Activated naive CD4-positive, alpha-beta T cell treated with anti-CD3 and anti-CD28 coated beads, Interleukin-2, amount 50 U/mL, for 72 hours (primary cell): ENCODE measurements at places on chromosomes 4 and X. TPM values are rescaled to one million over a fixed set of nuclear protein-coding genes. Genes with fewer than 3 reads are reported as not detected.

DNA sequence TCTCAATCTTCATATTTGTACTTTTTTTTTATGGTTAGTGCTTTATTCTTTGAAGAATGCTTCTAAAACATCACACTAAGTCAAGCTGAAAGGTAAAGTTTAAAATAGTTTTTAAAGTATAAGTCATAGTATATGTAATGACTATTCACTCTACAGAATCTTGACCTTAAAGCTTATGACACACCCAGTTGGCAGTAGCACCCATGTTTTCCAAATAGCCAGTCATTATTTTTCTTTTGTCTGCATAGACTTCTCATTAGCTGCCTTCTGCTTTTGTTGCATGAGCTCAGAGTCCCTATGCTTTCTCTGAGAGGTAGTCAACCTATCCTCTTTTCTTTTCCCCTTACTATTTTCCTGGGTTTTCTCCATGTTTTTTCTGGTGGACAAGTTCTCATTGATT is 231.5 kb downstream of the PCDH18 start:
- no peak for DNase-seq

DNA sequence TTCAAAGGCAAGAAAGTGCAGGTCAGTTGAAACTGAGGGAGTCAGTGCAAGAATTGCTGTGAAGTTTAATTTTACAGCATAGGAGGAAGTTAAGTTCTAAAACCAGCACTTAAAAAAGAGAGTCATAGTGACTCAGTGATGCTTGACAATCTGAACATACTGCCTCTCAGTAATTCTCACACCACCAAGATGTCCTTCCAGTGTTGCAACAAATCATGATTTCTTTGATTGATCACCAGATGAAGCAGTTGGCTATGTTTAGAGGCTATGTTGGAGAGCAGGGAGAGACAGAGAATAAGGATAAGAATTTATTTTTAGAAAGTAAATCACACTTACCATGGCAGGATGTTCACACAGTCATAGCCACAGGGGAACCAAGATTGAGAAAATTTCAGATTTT is 13.2 kb downstream of the TRIM2 start:
- DNase-seq, result no peak

DNA sequence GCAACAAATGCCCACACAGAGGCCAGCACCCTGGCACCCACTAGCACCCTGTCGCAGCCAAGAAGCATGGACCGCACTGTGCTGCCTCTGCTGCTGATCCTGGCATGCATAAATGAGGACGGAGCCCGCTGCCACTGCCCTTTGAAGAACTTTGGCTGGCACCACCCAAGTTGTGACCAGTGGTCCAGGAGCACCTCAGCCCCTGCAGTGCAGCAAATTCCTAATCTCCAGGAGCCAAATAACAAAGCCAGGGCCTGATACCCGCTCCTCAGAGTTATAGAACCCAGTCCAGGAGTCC is 807.2 kb downstream of the GLUD2 start:
- DNase-seq, result no peak

Gene GYG2
- not detected for total RNA-seq

- DNase-seq, result no peak
These were observed 8.0 kb upstream of the ODAPH start for GRCh38 chr4:75547647-75548387.

DNA sequence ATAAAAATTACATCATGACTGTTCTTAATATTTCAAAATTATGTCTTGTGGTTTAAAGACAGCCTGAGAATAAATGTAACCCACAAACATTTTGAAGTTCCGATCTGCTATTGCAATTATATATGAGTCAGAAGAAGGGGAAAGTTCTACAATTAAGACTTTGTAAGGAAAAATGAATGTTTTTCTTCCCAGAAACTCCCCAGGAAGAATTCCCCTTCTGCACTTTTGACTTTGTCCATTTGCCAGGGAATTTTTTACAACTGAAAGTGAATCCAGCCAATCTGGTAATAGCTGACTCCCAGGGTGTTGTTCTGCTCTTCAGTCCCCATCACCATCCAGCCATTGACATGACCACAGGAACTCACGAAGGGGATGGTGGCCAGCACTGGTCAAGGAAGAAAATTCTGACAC is 61.6 kb upstream of the NOCT start:
- DNase-seq, result no peak

Gene GLA
- 98.2 TPM for total RNA-seq

GRCh38 chr4:111718763-111719559 is 426.3 kb upstream of the FAM241A start:
- no peak for DNase-seq

- no peak for DNase-seq
These were observed 51.7 kb downstream of the RPGR start for GRCh38 chrX:38275615-38276014.

GRCh38 chrX:112643721-112644120 is 36.0 kb downstream of the LHFPL1 start:
- DNase-seq, result no peak

DNA sequence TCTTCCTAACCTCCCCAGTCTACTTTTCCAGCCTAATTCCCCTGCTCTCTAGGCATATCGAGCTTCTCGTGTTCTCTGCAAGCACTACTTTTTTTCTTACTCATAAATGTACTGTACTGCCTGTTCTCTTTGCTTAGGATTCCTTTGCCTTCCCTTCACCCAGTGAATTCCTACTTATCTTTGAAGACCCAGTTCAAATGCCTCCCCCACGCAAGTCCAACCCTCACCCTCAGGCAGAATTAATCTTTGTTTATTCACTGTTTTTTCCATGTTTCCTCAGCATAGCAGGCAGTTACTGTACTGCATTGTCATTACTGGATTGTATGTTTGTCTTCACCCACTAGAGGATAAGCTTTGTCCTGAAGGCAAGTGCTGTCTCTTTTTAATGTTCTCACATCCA is 287.7 kb downstream of the BMPR1B start:
- no peak for DNase-seq

- no peak for DNase-seq
These were observed 15.2 kb downstream of the SEPTIN11 start for GRCh38 chr4:76964769-76965168.

Gene SLC6A8
- 0.16 TPM for total RNA-seq

DNA sequence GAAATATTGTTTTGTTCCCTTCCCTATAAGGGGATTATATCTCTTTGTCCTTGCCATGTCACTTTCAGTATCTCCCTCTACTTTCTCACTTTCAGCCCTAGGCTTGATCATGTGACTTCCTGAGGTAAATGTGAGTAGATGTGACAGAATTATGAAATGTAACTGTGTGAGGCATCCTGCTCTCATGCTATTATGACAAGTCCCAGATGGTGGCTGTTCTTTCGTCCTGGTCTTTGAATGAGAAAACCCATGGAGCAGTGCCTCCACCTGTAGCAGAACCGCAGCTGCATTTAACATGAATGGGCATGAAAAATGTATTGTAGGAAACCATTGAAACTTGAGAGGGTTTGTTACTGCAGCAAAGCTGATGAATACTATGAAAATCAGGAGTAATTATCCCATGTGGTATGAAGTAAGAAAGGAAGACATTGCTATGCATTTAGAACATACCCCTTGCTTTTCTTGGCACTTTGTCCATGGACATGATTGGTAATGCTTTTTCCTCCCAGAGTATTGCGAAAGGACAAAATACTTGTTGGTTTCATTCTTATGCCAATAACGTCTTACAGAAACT is 202.2 kb upstream of the GPRIN3 start:
- no peak for DNase-seq

Gene PAGE5
- not detected for total RNA-seq

DNA sequence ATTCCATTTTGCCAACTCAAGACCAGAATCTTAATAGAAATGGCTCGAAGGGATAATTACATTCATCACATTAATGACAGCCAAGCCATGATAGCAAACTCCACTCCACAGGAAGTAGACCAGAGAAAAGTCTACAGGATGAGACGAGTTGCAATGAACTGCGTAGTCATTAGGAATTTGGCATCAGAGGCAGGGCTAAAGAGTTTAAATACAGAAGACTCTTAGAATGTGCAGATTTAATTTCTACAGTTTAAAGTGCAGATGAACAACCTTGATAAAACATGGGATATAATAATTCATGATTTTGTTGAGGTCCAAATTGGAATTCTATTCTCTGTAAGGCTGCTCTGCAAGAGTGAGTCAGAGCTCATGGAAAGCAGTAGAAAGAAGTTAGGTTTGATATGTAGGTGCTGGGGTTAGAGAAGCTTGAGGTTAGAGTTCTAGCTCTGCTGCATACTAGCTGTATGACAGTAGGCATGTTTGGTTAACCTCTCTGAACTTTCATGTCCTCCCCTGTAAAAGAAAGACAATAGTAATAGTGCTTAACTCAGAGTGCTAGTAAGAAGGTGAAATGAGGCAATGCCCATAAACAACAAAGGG is 32.2 kb downstream of the LNX1 start:
- DNase-seq, result no peak

Gene PNMA3
- total RNA-seq, result 3.3 TPM

DNA sequence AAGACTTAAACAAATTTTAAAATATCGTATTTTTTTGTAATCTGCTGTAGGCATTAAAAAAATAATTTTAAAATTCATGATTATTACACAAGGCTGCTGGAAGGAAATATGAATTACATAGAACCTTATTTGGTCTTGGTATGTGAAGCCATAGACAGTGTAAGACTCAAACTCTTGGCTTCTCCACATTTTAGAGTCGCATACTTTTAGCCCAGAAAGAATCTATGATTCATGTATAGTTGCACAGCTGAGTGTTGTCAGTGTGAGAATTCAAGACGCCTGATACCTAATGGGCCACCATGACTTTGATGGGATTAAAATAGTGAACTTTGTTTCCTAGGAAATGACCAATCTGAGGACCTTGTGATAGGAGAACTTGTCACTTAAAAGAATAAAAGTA is 1.4 kb downstream of the INTU start:
- no peak for DNase-seq

Gene MAGEH1
- total RNA-seq, result 24.3 TPM

DNA sequence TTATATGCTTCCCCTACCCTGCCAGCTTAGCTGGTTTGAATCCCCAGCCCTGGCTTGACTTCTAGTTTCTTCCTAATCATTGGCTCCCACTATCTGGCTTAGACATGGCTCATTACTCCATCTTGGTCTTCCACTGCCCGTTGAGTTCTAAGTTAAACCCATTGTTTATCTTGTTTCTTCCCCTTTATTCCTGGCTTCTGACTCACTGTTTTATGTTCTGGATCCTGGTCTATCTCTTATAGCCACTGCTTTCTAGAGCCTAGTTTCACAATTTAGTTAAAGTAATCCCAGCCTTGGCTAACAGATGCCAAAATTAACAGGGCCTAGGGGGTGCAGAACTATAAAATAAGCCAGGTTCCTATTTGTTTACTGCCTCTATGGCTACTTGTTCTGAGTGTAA is 120.9 kb downstream of the ARHGEF9 start:
- DNase-seq, result no peak

Gene TLR10
- total RNA-seq, result not detected

Gene USP26
- total RNA-seq, result not detected

DNA sequence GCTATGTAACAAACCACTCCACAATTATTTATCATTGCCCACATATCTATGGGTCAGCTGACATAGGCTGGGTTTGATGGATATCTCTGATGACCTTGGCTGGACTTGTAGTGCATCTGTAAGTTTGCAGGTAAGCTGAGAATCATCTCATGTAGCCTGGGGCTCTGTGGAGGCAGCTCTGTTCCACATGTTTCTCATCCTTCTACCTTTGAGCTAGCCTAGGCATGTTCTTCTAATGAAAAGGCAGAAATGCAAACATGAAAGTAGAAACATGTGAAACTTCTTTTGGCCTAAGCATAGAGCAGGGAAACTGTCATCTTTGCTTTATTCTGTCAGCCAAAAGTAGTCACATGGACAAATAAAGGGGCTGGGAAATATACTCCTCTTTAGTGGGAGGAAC is 18.2 kb downstream of the MRPL1 start:
- no peak for DNase-seq

Gene ANXA10
- total RNA-seq, result not detected

Gene TAB3
- total RNA-seq, result 19.5 TPM

Gene SLITRK4
- not detected for total RNA-seq

- peak; percentile 6 for DNase-seq
These were observed 356.1 kb downstream of the HNRNPD start for GRCh38 chr4:82017680-82018079.

- DNase-seq, result peak; percentile 28
These were observed 170.7 kb downstream of the SLIT2 start for GRCh38 chr4:20422398-20422797.

DNA sequence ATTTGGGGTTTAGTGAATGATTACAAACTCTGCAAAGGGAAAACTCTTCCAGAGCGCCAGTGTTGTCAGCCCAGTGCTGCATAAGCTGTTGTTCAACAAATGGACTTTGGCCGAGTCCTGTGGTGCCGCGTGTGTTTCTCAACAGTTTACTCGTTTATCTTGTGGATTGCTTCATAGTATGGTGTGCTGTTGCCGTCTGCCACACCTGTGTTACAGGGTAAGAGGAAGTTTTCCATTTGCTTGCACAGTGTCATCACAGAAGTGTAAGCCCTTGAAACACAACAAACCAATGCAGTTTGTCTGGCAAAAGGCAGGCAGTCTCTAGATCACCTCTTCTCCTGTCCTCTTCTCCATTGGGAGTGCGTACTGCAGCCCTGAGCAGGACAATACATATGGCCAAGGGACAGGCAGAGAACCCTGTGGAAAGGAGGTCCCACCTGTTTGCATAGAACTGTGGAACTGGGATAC is 66.3 kb downstream of the DCUN1D4 start:
- DNase-seq, result no peak

Gene EIF2S3
- 232 TPM for total RNA-seq

GRCh38 chrX:1450361-1451161 is 2.1 kb downstream of the ASMTL start:
- DNase-seq, result peak; percentile 54

DNA sequence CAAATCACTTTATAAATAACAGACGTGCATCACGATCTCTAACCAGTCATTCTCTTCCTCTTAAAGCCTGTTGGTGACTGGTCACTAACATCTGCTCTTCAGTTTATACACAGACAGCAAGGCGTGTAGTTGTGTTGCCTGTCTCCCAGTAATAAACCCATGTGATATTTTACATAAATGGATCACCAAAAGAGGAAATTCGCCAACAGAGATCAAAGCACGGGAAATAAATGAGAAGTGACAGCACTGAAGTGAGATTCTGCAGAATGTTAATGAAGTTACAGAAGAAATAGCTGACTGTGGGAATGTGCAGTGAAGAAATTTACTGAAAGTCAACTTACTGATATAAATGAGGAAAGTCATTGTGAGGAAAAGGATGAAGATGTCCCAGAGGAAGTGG is 47.0 kb downstream of the AFF1 start:
- DNase-seq, result no peak

GRCh38 chrX:13007519-13008188 is 32.7 kb downstream of the TMSB4X start:
- no peak for DNase-seq

Gene RAI2
- total RNA-seq, result 0.29 TPM

DNA sequence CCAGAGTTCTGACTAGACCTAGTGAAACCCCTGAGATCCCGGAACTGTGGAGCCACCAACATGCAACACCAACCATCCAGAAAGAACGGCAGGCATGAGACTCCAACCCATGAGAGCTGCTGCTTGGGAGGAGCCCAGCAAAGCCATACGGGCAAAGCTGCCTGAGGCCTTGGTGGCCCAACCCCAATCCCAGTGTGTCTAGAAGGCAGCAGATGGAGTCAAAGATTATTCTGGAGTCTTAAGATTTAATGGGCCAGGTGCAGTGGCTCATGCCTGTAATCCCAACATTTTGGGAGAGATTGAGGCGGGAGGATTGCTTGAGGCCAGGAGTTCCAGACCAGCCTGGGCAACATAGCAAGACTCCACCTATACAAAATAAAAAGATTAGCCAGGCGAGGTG is 49.2 kb upstream of the PDK3 start:
- no peak for DNase-seq

Gene SOX3
- not detected for total RNA-seq
